Smooth muscle cell of the brain vasculature (primary cell): ENCODE measurements at places on chromosomes 1 and 21.

DNA sequence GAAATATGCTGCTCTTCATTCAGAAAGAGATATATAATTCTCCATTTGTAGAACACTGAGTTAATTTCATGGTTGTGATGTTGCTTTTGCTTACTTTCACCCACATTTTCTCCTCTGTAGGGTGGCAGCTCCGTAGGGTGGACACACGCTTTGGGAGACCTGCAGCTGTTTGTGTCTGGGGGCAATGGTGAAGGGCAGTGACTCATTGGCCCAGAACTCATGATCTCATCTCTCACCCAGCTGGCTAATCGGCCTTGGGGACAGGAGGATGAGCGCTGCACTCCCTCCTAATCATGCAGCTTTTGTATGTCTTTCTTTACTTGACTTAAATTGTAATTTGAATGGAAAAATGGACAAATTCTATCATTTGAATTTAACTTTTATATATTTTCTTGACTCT lies 9.6 kb downstream of the DISC1 start:
- DNase-seq: no peak

DNA sequence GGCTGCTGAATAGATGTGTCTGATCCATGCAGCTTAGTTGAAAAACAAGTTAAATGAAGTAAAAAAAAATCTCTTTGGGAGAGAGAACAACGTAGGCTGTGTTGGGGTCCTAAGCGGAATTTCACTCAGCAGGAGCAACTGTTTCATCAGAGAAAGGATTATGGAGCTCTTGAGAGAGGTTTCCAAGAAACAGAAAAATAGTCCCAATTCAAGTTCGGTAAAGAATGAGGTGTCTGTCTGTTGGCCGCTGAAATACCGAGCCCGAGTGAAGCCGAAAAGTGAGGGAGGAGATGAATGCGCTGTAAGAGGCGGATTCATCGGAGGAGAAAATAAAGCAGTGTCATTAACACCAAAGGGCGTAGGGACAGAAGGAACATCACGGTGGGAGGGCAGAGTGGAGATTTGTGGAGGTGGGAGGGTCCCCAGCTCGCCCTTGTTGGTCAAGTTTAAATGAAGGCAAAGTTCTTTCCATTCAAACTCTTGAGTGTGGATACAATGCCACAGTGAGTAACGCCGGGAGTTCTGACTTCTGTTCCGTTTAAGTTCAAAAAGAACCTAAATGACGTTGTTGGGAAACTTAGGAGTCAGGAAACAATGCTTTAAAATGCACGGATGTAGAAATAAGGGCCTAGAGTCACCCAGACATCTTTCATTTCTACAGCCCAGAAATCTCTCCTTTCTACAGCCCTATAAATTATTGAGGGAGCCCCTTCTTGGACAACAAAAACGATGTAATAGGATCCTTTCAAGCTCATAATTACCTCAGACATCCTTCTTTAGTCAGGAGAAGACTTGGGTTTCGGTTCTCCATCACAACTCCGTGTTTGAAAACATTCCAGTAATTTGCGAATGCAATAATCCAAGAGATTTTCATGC lies 15.6 kb upstream of the SLC45A1 start:
- no peak for DNase-seq

DNA sequence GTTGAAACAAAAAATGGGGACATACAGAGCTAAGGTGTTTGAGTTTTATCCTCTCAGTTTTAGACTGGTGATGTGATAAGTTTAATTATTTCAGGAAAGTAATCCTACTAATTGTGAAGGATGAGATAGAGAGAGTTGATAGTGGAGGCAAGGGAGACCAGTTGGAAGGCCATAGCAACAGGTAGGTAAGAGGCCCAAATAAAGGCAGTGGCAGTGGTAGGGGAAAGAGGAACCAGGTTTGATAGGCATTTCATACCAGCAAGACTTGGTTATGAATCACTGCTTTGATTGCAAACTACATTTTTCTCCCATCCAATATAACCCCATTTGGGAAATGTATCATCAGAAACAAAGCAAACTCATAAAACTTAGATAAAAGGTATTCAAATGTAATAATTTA lies 63.1 kb upstream of the SH3GLB1 start:
- no peak for DNase-seq

GRCh38 chr1:89530444-89531089 lies 5.9 kb downstream of the LRRC8B start:
- no peak for DNase-seq

- DNase-seq: no peak
These were observed at the start of gene DCDC2B for GRCh38 chr1:32208891-32209328. Gene DCDC2B, plus strand, starts transcription at chr1:32209089. Its CDS starts 5 bp downstream, at chr1:32209094.

- DNase-seq: no peak
These were observed 510.3 kb downstream of the SMYD3 start for GRCh38 chr1:245996811-245997210.

DNA sequence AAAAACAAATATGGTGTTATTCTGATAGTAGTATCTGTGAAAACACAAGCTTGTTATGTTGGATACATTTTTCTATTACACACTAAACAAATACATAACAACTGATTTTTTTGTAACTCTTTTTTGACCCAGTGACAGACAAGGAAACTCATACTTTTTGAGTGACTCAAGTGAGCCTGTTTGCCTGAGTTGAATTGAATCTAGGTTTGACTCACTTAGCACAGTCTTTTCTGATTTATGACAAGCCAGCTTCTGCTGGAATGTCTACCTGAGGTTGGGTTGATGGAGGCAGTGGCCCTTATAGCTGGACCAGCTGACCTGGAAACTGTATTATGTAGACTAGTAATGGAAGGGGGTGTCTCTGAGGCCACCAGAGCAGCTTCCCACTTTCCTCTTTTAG lies 4.2 kb upstream of the CLCA4 start:
- DNase-seq: no peak

GRCh38 chr1:33519240-33519884 lies 46.9 kb downstream of the ZSCAN20 start:
- no peak for DNase-seq

GRCh38 chr21:25370311-25370744 lies 237.0 kb downstream of the MRPL39 start:
- DNase-seq: peak; percentile 37

DNA sequence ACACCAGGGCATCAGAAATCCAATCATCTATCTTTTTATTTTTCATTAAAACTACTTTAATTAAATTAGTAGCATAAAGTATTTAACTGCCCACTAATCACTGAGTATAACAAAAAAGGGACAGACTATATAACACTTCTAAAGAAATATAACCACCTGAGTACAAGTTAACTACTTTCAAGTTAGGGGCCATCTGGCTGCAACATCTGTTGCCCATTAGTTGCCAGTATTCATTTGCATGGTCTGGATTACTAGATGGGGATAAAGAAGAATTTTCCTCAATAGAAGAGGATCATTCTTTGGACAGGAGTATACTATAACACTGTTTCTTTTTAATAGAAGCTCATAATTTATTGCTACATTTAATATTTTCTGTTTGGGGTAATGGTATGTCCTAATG lies 446.4 kb downstream of the AMY1C start:
- DNase-seq: no peak

DNA sequence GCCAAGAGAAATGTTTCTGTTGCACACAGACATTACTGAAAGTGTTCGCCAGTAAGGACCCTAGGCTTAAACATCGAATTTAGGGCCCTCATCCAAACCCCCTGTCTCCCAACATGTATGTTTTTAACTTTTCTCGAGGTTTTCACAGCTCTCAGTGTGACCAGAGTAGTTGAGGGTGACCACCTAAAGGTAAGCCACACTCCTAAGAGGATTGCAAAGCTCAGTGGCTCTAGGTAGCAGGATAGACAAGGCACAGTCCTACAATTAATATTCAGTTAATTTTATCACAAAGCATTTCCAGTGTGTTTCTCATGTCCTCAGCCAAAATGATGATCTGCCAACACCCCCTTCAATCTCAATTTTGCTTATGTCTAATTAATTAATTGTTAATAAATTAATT lies 695 bp upstream of the ALG14 start:
- DNase-seq: no peak

- DNase-seq: no peak
These were observed 10.6 kb upstream of the OR2T33 start for GRCh38 chr1:248288391-248288790.

GRCh38 chr1:242651817-242652216 lies 127.3 kb upstream of the PLD5 start:
- DNase-seq: no peak

GRCh38 chr1:35192853-35193664 lies at the start of gene SFPQ:
Gene SFPQ, minus strand, starts transcription at chr1:35193145. Its CDS starts 96 bp downstream, at chr1:35193049.
- DNase-seq: peak; percentile 99

GRCh38 chr1:96002201-96002600 lies 719.4 kb upstream of the PTBP2 start:
- DNase-seq: no peak

- DNase-seq: no peak
These were observed 10.1 kb downstream of the HSPG2 start for GRCh38 chr1:21926814-21927532.

GRCh38 chr1:4330805-4331766 lies 323.3 kb upstream of the AJAP1 start:
- DNase-seq: no peak

DNA sequence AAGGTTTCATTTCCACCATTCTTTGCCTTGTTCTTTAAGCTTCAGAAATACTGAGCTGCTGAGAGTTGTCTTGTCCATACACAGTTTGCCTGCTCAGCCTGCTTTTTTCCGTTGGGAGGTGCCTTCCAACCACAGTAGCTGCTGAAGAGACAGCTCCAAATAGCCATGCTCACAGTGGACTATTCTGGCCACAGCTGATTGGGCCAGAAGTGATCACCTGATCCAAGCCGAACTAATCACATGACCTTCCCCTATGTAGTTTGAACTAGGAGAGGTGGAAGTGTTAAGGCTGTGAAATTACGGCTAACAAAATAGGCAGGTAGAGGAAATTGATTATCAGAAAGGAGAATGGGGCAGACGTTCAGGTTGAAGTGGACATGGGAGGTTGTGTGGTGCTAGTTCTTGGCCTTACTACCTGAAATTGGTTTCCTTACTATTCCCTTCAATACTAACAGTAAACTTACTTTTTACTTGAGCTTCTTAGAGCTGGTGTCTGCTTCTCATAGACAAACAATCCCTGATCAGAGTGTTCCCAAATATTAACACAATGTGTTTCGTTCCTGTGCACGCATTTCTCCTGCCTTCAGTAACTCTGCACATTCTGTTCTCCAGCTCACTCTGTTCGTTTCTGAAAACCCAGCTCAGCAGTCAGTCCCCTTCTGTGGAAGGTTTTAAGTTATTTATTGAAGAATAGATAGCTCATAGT lies 136.1 kb downstream of the RWDD3 start:
- no peak for DNase-seq

DNA sequence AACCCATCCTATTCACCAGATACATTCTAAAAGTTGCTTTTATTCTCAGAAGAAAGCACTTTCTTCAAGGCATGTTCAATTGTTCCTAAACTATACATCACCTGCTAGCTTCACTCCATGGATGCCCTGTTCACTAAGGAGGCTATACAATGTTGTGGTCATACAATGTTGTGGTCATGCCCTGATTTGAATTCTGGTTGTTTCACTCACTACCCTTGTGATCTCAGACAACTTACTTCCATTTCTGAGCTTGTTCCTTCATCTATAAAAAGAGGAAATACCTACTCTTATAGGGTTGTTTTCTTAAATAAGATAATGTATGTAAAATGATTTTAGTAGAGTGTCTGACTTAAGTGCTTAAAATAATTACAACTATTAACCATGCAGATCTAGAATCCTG lies 19.7 kb downstream of the EDEM3 start:
- no peak for DNase-seq

- DNase-seq: no peak
These were observed 57.3 kb upstream of the SSBP3 start for GRCh38 chr1:54463259-54464030.

DNA sequence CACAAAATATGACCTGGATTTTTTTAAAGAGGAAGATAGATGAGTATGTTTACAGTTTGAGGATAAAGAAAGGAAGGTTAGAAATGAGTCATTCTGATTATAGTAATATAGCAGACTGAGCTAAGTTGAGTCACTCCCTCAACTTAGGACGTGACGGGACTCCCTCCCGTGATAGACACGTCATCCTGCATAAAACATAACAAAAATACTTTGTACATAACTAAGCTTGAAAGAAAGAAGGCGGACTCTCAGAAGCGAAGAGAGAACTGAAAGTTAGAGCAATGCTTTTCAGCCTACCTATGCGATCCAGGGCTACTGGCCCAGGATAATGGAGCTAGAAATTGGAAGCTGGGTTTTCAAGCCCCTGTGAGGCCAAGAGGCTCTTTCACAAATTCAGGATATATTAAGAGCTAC lies 53.0 kb upstream of the DESI2 start:
- DNase-seq: peak; percentile 89

DNA sequence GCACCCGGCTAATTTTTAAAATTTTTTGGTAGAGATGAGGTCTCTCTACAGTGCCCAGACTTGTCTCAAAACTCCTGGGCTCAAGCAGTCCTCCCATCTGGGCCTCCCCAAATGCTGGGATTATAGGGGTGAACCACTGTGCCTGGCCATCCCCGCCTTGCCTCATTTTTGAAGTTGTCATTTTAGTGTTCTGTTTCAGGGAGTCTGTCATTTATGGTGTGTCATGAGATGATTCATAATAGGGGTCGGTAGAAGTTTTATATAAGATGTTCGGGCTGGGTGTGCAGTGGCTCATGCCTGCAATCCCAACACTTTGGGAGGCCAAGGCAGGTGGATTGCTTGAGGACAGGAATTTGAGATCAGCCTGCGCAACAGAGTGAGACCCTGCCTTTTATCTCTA lies 8.5 kb downstream of the PRCC start:
- DNase-seq: no peak

DNA sequence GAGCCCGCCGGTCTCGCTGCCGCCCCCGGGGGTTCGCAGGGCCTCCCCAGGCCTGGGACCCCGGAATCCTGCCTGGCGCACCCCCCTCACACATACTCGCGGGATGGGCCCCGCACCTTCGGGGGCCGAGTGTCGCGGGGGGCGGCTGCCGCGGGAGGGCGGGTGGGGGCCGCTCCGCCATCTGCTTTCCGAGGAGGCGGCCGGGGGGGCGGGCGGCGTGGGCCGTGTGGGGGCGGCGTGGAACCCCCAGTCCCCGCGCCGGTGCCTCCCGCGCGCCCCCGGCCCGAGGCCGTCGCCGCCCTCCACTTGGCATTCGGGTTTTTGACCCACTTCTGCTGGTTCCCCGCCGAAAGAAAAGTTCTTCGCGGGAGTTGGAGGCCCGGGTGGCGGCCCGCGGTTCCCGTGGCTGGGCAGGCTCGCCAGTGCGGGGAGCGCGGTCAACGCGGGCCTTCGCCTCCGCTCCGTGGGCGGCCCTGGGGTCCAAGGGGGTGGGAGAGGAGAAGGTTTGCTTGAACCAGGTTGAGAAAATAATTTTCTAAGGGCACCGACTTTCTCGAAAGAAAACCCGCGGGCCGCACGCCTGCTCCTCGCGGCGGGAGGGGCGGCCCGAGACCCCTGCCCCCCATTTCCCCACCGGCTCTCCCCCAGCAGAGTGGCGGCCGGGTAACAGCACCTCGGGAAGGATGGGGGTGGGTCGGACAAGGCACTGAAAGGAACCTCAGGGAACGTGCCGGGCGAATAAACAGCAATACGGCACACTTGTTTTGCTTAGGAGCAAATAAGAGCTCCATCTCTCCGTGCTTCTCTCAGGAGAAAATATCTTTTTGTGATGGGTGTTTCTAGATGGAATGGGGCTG lies 1.6 kb downstream of the PHF13 start:
- DNase-seq: no peak

- no peak for DNase-seq
These were observed 3.8 kb downstream of the NCSTN start for GRCh38 chr1:160346958-160347357.

- no peak for DNase-seq
These were observed 102.7 kb upstream of the IVNS1ABP start for GRCh38 chr1:185419718-185420117.

GRCh38 chr1:4452701-4453100 lies 201.7 kb upstream of the AJAP1 start:
- DNase-seq: no peak
